Kidney (tissue), 22 donors: ENCODE measurements at places on chromosomes 5 and 9. TPM values are rescaled to one million over a fixed set of nuclear protein-coding genes. Genes with fewer than 3 reads are reported as not detected.

GRCh38 chr5:72859127-72859526 is 42.7 kb downstream of the TNPO1 start:
- DNase-seq = no peak

GRCh38 chr5:93071710-93072109 is 509.3 kb downstream of the NR2F1-AS1 start:
- DNase-seq = no peak

- DNase-seq = no peak
These were observed 43.7 kb downstream of the LURAP1L start for GRCh38 chr9:12818431-12819000.

DNA sequence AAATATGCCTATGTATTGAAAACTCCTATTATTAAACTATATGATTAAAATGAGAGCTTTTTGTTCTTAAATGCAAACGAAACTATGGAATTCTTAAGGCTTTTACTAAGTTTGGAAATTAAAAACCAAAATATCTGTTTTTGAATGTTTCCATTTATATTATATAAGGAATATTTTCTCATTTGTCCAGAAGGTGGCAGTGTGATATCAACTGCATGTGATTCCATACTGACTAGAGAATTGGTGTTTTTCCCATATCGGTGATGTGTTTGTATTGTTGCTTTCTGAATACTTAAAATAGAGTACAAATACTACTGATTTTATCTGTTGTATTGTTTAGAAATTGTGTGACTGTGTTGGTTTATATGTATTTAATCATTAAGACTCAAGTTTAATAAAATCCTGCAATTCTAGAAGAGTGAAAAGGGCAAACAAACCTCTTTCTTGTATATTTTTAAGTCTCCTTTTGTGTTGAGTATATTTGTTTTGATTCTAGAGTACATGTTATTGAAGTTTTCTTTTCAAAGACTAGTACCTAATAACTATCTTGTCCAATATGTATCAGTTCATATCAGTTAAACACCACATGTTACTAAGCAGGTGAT is 320.8 kb downstream of the CCDC171 start:
- no peak for DNase-seq

GRCh38 chr5:126348855-126349635 is 74.2 kb upstream of the GRAMD2B start:
- DNase-seq = no peak

- no peak for DNase-seq
These were observed 255.2 kb downstream of the DEPDC1B start for GRCh38 chr5:60444661-60445360.

The FOXD4L4 gene
- total RNA-seq = 0.31 TPM
